ENCODE measurements at places on chromosomes 4 and X.
A peak's percentile ranks its signal among the peaks of the same experiment; 100 is the strongest.

DNA sequence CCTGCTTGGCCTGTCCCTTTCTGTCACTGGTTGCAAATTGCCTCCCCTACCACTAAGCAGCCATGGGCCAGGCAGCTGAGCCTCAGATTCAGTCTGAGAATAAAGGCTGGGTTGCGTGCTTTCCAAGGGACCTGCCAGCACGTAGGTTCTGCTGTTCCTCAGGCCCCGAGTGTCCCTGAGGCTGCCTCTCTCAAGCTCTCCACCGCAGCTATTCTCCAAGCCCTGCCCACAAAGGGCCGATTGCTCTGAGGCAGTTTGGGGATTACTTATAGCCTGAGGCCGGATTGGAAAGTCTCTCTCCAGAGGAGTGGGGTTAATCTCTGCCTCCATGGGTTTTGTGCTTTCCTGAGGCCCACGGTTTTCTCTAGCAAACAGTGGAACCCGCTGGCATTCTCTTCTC, 590.7 kb downstream of the BCOR start:
- DNase-seq: no peak

DNA sequence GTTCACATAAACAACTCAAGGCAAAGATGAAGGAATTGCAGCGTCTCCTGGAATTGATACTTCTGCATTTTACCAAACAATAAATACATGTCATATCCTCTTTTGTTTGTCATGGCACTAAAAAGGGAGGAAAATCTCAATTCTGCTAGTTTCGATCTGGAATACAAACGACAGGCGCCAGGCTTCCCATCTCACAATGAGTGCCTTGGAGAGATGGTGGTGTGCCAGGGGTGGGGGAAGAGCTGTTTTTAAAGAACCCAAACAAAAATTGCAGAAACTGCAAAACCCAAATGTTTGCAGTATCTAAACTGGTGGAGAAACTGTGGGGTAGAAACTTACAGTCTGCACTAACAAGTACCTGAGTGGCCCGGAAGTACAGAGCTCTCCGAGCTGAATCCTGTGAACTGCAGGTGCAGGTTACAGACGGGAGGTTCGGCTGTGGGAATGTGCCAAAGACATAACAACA, 53.0 kb upstream of the KLF3 start:
- DNase-seq: no peak

DNA sequence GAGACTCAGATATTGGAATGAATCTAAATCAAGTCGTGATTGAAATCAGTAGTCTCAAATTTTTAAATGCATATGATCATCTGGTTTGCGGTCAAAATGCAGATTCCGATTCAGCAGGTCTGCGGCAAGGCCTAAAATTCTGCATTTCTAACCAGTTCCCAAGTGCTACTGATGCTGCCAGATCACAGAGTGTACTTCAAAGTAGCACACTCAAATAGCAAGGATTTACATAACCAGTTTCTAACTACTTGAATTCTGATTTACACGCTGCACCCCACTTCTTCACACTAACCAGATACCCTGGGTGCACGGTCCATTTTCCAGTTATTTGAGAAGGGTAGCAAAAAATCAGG, 752 bp downstream of the MBTPS2 start:
- DNase-seq: no peak

- peak; percentile 55 for DNase-seq
These were observed 215.5 kb upstream of the UGT8 start for GRCh38 chr4:114383067-114383466.

DNA sequence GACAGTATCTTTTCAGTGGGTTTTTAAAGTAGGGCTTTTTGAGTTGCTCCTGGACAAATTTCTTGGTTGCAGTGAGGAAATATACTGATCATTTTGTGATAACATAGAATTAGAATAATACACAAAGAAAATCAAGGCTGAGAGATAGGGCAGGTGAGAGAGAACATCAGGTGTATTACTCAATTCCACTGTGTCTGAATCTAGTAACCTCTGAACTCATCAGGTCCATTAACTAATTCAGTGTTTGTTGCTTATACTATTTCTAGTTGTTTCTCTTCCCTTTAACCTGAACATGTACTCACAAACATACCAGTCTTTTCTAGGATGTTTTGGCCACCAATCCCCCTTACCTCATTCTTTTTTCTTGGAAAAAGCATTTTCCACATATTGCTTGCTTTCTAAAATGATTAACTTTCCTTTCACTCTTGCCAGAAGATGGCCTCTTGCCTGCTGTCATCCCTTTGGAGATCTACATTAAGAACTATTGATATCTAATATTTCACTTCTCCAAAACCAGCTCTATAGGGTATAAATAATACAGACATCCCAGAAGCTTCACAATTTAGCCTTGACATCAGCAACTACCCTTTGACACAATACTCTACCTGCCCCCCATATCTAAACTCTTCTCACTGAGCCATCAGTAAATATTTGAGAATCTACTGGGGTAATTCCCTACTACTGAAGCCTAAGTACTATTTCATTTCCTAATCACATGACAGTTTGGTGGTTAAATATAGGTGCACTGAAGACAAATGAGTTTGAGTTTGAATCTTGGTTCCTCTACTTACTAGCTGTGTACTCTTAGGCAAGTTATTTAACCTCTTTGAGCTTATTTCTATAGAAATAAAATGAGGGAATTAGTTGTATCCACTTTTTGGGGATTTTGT, 470.8 kb upstream of the IGFBP7 start:
- no peak for DNase-seq

DNA sequence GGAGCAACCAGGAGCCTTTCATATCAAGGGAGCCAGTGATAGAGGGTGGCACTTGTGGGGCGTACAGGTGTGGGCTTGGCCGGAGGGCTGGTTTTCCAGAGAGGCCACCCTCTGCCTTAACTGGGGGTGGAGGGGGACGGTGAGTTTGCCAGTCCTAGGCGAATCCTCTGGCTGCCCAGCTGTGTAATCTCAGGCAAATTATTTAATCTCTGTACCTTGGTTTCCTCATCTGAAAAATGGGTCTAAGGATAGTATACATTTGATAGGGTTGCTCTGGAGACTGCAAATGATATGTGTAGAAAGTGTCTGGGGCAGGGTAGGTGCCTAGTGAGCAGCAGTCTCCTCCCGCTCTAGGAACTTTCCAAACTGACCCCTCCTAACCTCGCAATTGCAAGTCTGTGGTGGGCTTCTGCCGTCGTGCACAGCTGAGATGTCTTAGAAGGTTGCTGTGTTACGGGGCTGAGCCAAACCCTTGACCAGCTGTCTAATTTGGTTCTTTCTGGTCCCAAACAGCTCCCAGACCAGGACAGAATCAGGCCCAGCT, 3.8 kb upstream of the CXCR3 start:
- no peak for DNase-seq

DNA sequence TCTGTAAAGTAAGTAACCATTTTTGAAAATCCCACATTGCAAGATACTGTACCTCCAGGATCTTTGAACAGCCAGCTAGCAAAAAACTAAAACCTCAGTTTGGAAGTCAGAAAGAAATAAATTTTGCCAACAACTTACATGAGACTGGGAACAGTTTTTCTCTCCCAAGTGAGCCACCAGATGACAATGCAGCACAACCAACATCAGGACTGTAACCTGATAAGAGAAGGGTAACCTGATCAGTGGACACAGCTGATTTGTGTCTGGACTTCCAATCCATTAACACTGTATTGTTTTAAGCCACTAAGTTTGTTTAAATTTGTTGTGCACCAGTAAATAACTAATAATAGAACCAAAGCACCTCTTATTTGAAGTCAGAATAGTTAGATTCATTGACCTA, 923.3 kb downstream of the FAT4 start:
- DNase-seq: no peak

DNA sequence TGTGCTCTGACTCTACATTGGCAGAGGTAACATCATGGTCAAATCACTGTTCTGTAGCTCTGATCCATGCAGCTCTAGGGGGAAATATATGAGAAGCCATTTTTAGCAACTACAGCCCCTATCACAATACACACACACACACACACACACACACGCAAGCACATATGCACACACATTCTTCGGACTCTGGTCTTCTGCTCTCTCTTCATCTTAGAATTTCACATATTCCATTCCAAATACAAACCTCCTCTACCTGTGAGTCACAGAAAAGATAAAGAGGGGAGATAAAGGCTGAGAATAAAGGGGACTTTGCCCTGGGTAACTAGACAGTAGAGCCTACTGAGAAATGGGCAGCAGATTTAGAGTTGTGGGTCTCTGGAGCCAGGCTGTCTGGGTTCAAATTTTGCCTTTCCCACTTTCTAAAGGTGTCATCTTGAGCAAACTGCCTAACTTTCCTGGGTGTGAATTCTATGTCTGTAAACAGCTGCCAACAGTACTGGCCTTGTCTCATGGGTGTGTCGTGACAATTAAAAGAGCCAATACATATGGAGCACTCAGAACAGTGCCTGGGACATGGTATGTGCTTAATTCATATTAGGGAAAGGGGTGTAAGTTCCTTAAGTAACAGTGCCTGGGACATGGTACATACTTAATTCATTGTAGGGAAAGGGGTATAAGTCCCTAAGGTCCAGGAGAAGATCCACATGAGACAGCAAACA, 11.6 kb upstream of the RASL11B start:
- no peak for DNase-seq
